DMS 273 treated with DMSO at 0.1 percent for 48 hours (cell line): ENCODE measurements at places on chromosomes 11 and 22.

DNA sequence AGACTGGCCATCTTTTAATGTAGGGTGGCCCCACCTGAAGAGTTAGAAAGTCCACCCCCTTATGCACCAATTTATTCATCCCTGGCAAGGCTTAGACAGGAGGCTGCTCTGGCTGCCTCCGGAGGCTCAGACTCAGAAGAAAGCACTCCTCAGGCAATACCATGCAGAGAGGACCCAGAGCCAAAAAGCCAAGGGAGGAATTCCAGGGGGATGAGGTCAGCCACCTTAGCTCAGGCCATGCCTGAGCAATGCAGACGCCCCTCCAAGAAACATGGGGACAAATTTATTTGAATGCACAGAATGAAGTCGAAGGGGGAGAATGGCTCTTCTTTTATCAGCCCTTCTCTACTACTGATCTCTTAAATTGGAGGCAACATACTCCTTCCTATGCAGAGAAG lies 39.7 kb upstream of the GLYAT start:
- DNase-seq, result no peak

DNA sequence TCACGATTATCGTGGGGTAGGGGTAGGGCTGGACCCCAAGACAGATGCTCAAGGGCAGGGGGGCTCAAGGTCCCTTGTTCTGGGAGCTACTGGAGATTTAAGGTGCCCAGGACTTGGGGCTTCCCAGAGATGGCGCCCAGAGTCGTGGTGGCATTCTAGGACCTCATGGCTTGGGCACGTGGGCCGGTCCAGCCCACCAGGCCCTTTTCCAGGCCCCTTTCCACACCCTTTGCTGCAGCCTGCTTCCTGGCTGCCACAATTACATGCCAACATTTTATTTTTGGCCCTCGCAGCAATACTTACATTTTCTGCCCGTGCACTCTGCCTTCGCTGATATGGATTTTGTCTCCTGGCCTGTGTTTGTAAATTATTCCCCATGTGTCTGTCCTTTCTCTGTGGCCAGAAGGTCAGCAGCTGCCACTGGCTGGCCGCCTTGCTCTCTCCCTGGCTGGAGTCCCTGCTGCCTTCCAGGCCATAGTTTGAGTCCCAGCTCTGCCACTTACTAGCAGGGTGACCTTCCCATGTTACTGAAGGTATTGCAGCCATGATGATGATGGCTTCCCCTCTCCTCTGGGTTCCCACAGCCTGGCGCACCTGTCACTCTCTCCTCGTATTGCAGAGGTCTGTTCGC lies 11.2 kb downstream of the MB start:
- DNase-seq, result no peak

DNA sequence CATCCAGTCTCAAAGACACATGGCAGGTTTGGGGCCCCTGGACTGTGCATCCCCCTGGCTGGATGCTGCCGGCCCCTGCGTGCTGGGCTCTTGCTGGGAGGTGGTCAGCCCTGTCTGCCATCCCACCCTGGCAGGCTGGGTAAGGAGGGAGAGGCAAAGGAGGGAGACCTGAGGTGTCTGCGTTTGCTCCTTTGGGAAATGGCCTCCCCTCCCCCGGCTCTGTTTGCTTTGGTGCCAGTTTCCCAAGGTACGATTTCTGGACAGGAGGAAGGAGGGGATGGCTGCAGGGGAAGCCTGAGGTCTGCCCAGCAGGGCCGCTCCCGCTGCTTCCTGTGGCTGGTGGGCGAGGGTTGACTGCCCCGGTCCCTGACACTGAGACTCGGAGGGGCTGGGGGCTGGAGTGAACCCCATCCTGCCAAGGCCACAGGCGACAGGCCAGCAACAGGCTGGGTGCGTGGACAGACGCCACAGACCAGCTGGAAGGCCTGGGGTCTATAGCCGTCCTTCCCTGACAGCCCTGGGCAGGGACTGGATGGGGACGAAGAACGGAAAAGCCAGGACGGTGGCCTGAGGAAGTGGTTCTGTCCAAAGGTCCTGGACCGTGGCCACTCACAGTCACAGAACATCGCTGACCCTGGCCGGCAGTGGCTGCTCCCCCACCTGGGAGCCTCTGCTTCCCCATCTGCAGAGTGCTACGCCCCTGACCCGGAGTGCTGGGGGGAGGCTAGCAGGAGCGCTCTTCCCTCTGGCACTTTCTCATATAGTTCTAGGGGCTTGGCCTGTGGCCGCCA lies 38.0 kb downstream of the OSBPL5 start:
- DNase-seq, result no peak

DNA sequence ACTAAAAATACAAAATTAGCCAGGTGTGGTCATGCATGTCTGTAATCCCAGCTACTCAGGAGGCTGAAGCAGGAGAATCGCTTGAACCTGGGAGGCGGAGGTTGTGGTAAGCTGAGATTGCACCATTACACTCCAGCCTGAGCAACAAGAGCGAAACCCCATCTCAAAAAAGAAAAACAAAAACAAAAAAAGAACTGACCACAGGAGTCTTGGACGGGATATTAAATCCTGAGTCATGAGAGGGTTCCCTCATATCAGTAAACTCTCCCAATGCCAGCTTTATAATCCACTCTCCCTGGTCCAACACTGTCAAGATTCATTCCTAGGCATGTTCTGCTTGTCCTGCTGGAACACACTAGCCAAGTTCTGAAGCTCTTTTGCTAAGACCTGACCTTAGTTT lies 61.5 kb upstream of the EP300 start:
- no peak for DNase-seq

DNA sequence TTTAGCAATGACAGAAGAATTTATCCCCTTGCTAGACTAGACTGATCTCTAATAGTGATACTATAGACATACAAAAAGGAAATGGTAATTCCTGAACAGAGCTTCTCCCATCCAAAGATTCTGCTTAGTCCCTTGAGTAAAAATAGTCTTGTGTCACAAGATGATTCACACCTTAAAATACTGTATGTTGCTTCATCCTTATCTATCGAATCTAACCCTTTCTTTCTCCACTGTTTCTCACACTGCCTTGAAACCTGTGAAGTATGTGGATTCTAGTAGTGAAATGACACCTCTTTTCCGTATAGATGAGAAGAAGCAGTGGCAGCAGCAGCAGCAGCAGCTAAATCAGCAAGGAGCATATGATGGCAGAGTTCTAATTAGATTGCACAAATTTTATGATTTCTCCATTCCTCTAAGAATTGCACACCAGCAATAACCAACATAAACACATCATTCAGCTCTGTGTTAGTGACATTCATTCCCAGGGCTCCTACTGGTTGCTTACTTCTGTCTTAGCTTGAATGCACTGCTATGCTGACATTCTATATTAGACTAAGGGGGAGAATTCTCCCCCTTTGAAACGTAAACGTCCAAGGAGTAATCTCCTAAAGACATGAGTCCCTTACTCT lies 14.6 kb downstream of the KCNA4 start:
- no peak for DNase-seq

- no peak for DNase-seq
Measured at GRCh38 chr11:60288531-60288930, 8.1 kb downstream of the MS4A4A start.

GRCh38 chr11:63532117-63532516 lies 4.5 kb upstream of the PLAAT4 start:
- DNase-seq, result no peak

GRCh38 chr11:134226806-134227325 lies 2.4 kb downstream of the VPS26B start:
- DNase-seq, result no peak

- no peak for DNase-seq
Measured at GRCh38 chr11:8338138-8338537, 74.5 kb upstream of the LMO1 start.

- no peak for DNase-seq
Measured at GRCh38 chr11:65208785-65209710, 27.3 kb downstream of the CAPN1 start.

GRCh38 chr11:8777907-8778767 lies 95.5 kb downstream of the RPL27A start:
- no peak for DNase-seq

- no peak for DNase-seq
Measured at GRCh38 chr11:17434108-17434507, 42.5 kb downstream of the ABCC8 start.

DNA sequence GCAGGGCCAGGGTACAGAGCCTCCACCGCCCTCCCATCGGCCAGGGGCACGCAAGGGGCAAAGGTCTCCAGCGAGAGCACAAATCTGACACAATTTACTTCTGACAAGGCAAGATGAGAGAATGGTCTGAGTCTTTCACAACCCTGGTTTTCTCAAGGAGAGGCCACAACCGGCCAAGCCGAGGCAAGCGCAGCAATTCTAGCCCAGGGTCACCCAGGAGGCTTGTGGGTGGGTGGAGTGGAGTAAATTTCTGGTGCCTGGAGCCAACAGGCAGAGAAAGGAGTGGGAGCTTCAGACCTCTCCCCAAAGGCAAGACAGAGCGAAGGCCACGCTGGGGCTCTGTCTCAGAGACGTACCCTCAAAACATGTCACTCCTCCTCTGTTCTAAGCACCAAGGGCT lies 9.3 kb downstream of the LARGE2 start:
- no peak for DNase-seq

DNA sequence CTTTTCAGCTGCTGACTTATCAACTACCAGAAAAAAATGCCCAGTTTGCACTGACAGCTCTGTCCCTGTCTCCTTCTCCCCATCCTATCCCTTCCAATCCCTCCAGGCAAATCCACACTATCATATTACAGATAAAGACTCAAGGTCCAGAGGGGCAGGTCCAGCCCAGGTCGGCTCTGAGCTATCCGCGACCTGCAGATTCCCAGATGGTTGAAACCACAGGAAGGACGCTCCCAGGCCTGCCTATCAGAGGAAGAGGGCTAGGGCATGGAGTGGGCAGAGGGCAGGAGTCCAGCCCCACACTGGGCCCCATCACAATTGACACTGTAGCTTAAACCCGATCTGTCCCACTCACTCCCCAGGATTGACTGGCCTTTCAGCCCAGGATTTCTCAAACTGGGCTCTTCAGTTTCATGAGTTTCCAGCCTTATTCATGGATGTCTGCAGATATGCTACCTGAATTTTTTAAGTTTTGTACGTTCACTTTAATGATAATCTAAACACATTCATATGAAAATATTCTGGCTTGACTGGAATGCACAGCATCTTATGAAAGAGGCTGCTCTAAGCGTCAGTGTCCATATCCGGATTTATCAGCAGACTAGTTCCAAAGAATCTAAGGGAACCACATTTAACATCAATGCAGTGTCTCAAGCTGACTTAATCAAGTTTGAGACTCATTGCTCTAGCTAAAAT lies 16.4 kb upstream of the FCHSD2 start:
- DNase-seq, result no peak

DNA sequence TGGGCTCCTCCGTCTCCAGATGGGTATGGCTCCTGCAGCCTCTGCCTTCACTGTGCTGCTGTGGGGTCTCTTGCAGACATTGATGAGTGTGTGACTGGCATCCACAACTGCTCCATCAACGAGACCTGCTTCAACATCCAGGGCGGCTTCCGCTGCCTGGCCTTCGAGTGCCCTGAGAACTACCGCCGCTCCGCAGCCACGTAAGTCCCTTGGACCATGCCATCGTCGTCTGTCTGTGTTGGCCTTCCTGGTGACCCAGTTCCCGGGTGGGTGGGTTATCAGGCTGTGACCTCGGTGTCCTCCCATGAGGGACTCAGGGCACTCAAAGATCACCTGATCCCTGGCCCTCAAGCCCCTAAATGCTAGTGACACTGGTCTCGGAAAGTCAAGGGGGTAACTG lies 47.7 kb downstream of the FBLN1 start:
- DNase-seq, result no peak

- no peak for DNase-seq
Measured at GRCh38 chr11:132448334-132448995, 1078.0 kb downstream of the NTM start.

DNA sequence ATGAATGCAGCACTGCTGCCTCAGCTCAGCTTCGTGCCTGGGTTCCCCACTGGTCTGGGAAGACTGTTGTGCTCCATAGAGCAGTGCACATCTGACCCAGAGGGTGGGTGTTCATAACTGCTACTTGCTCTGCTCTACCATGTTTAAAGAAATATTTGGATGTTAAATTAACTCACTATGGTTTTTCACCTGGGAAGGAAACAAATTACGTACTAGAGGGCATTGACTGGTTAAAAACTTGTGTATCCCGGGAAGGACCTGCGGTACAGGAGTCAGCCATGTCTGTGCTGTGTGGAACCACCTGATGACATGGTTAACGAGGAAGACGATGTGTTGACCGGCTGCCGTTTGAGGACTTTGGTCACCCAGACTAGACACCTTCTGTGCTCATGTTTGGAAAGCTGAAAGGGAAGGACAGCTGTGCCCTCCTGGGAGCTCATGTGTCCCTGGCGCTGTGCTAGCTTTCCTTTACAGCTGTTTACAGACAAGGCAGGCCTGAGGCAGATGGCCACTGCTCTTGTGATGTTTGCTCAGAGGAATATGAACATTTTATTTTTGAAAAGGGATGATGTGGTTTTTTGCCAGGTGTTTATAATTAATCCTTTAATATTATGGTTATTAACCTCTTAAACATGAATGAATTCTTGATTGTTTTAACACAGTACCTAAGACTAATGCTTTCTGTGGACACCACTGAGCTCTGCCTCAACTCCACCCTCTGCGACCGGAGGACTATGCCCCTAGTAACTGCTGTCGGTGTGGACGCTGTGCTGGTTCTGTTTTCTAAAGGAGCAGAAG lies 14.3 kb upstream of the AIFM3 start:
- no peak for DNase-seq

GRCh38 chr22:37416827-37417226 lies 10.5 kb downstream of the ELFN2 start:
- DNase-seq, result no peak
